ENCODE measurements at places on chromosomes 12 and 14.

DNA sequence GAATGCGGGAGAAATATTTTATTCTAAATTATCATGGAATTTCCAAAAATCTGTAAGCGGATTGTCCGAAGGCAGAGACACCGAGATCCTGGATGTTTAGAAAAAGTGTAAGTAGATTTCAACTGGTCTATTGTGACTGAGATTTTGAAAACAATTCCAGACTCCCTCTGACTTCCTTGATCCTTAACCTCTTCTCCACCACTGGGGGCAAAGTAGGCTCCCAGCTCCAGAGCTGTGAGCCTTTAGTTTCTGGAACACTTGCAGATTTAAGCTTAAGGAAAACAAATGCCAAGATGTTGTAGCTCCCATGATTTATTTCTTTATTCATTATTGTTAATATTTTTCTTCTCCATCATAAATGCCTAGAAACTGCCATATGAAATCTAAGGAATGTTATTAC lies 1320.5 kb upstream of the SEL1L start:
- no peak for DNase-seq

GRCh38 chr14:23483236-23483854 lies 13.8 kb downstream of the NGDN start:
- DNase-seq, result no peak

DNA sequence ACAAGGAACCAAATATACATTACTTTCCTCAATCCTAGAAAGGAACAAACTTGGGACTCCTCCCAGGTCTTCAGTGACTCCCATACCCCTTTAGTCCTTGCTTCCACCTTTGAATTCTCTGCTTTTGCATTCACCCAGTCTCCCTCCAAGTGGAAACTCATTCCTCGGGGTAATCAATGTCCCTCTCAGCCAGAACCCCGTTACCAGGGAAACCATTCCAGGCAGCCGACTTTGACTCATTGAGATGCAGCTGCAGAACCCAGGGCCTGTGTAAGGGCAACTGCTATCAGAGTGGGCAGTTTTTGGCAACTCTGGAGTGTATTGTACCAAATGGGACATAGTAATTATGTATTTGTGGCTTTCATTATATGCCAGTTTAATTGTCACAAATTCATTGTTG lies 186.2 kb downstream of the NRXN3 start:
- DNase-seq, result no peak

DNA sequence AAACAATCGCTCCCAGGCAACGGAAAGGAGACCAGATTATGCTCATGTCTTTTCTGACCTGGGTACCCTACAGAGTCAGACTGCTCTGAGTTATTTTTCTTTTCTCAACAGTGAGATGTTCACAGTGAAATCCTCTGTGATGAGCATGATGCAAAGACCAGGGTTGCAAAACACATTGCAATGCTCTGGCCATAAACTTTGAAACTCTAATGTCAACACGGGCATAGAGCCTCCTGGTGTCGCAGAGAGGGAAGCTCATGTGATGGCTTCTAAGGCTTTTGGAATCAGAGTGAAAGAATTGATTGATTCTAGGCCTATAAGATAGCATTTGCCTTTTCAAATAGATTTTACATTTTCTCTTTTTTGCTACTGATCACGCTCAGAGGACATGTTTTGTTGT lies 193.4 kb downstream of the RASSF9 start:
- no peak for DNase-seq

GRCh38 chr14:34407951-34408350 lies 54.1 kb downstream of the SPTSSA start:
- DNase-seq, result no peak

DNA sequence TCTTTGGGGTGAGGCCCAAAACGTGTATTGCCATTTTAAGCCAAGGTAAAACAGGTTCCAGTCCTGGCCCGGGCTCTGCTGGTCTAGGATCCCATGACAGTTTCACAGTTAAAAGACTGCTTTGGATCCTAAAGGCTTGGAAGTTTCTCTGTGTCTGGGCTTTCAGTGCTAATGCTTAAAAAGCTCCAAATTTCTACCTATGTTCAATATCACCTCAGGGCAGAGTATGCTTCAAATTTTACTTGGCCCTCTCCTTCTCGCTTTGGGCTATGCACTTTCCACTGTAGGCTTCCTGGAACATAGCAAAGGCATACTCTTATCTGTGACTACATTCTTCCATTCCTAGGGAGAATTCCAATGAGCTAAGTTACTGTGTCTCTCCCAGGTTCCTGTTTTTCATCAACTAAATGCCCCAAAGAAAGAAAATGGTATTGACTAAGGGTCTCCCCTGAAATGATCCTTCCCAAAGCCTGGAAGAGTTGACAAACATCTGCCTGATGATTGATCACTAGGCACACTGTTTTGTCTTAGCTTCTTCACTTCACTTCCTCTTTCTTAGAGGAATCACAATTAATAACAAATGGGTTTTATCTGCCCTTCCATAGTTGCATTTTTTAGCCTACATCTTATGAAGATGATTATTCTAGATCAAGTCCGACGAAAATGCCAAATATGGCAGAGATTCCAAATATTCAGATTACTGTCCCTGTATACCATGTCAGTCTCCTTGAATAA lies 79.4 kb downstream of the TMTC2 start:
- DNase-seq, result no peak

GRCh38 chr12:67112586-67112985 lies 156.6 kb upstream of the CAND1 start:
- DNase-seq, result no peak

DNA sequence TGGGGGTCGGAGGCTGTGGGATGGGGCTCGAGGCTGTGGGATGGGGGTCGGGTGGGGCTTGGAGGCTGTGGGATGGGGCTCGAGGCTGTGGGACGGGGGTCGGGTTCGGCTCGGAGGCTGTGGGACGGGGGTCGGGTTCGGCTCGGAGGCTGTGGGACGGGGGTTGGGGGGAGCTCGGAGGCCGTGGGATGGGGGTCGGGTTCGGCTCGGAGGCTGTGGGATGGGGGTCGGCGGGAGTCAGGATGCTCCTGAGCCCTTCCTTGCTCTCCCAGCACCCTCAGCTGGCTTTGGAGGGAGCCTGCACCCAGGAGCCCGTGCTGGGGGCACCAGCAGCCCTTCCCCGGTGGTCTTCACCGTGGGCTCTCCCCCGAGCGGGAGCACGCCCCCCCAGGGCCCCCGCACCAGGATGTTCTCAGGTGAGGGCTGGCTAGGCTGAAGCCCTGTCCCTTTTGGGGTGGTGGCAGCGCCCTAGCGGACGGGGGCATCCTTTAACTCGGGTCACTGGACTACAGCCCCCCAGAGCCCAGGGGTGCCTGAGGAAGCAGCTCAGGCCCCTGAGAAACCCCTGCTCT lies 11.9 kb upstream of the PUS1 start:
- DNase-seq, result no peak

DNA sequence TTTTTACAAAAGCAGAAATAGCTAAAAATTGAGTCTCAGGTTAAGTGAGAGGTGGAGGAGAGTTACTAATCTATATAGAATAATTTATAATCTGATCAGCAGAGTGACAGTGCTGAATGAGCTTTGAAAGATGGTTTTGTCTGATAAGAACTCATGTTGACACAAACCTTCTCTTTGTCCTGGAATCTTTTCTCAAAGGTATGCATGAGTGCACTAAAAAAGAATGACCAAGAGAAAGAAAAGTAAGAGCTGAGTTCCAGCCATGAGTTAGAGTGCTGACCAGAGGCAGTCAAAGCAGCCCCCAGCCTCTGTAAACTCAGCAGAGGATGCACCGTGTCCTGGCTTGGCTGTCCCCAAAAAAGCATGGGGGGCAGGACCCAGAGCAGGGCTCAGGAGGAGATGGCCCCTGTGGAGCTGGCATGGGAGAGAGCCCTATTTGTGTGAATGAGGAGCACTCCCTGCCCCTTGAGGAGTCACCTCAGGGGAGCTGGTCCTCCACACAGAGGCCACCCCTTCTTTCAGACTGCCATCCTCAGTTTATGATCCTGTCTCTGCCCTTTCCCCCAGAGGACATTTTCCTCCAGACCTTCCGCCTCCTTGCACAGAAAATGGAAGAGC lies 129.8 kb downstream of the SEC23A start:
- DNase-seq, result no peak

DNA sequence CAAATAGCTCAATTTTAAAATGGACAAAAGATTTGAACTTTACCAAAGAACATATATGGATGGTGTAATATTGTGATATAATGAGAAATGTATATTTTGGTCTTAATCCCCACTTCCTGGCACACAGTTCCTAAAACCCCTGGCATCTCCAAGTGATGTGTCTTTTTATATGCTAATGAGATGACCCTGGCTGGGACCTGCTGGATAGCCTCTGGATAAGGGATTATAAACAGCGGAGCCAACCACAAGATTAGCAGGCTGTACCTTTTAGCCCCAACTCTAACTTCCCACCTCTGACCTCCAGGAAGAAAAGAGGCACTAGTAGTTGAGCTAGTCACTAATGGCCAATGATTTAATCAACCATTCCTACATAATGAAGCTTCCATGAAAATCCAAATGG lies 130.0 kb downstream of the DPF3 start:
- no peak for DNase-seq

GRCh38 chr12:109421355-109422087 lies 55.6 kb downstream of the KCTD10 start:
- no peak for DNase-seq

DNA sequence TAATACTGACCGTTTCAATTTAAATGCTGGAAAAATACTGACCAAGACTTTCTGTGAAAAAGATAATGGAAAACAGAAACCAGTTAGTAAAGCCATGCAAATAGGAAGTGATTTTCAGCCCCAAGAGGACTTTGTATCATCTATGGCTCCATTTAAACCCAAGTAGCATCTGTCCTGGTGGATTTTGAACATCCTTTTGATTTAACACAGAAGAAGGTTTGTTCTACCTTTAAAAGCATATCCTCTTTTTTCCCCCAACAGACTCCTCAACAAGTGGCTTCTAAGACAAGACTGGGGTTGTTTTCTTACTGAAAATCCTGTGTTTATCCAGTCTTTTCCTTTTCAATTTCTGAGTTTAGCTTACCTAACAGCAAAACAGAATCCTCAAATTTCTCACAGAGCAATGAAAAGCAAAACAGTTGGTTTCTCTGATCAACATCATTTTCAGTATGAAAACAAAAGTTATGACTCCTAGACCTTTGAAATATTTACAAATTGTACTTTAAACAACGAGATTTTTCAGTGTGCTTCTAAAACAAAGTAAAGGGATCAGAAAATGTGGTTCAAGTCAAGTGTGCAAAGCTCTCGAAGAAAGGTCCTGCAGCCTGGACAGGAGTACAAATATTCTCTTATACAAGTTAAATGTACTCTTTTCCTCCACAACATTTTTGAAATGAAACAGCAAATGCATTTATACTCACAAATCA lies 2.9 kb downstream of the PHLDA1 start:
- no peak for DNase-seq

DNA sequence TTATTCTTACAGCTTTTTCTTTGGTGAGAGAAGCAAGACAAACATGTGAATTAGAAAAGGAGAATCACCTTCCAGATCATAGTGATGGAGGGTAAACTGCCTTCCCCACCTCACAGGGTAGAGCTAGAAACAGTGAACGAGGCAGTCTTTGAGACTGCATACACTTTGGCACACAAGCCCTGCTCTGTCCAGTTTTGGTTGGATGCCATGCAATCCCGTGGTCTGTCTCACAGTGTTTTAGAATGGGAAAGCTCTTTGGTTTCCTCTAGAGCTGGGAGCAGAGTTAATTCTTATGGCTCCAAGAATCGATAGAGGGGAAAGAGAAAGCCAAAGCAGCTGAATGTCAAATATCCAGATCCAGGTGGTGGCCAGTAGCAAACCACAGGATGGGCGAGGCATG lies 21.9 kb downstream of the TDP1 start:
- no peak for DNase-seq

GRCh38 chr12:99618657-99619056 lies 28.9 kb upstream of the GARIN6 start:
- DNase-seq, result no peak

- no peak for DNase-seq
Observed at GRCh38 chr12:84502907-84503787, 409.5 kb downstream of the SLC6A15 start.

GRCh38 chr14:104561124-104561557 lies 18.4 kb upstream of the C14orf180 start:
- no peak for DNase-seq

GRCh38 chr12:18373181-18373580 lies 111.9 kb downstream of the PIK3C2G start:
- no peak for DNase-seq

- no peak for DNase-seq
Observed at GRCh38 chr12:51593539-51593938, 2.5 kb downstream of the SCN8A start.

GRCh38 chr14:101181446-101182313 lies 278.2 kb upstream of the RTL1 start:
- no peak for DNase-seq
